ENCODE measurements at places on chromosomes 1 and 21.

DNA sequence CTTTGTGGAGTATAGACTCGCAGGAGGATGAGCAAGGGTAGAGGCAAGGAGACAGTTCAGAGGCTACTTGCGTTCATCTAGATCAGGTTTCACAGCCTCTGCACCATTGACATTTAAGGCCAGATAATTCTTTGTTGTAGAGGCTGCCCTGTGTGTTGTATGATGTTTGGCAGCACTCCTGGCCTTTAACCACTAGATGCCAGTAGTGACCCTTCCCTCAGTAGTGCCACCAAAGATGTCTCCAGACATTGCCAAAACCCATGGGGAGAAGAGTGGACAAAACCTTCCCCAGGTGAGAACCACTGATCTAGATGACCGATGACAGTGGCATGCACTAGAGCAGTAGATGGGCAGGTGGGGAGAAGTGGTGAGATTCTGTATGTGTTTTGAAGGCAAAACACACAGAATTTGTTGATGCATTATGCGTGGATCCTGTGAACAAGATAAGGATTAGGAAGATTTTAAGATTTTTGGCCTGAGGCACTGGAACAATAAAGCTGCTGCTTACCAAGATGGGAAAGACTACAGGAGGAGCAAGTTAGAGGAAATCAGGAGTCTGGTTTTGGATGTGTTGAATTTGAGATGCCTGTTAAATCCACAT lies 9.9 kb upstream of the COG2 start:
- DNase-seq, result no peak

DNA sequence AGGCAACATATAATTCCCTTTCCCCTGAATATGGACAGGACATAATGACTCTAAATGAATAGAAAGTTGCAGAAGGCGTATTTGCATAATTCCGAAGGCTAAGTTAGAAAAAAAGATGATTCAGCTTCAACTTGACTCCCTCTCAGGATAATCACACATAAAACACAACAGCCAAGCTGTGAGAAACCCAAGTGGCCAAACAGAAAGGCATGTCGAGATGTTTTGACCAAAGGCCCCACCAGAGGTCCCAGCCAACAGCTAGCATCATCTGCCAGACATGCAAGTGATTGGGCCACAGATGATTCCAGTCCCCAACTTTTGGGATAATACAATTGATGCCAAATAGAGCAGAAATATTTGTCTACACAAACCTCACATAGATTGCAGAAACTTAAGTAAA lies 444.9 kb downstream of the LTN1 start:
- no peak for DNase-seq

DNA sequence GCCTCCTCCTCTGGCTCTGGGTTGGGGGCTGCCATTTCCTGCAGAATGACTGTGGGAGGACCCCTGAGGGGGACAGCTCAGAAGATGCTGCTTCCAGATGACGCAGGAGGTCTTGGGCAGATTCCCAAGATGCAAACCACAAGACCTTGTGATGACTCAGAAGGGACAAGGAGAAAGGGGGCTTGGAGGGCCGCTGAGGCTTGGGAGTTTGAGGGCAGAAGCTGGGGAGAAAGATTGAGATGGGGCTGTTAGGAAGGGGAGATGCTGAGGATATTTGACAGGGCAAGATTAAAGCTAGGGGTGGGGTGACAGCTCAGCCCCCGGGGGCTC lies 7.5 kb downstream of the PTPRU start:
- DNase-seq, result no peak

- no peak for DNase-seq
Measured at GRCh38 chr1:165560883-165561656, 17.3 kb downstream of the LRRC52 start.

- no peak for DNase-seq
Measured at GRCh38 chr1:10897981-10898728, 101.7 kb upstream of the CASZ1 start.

DNA sequence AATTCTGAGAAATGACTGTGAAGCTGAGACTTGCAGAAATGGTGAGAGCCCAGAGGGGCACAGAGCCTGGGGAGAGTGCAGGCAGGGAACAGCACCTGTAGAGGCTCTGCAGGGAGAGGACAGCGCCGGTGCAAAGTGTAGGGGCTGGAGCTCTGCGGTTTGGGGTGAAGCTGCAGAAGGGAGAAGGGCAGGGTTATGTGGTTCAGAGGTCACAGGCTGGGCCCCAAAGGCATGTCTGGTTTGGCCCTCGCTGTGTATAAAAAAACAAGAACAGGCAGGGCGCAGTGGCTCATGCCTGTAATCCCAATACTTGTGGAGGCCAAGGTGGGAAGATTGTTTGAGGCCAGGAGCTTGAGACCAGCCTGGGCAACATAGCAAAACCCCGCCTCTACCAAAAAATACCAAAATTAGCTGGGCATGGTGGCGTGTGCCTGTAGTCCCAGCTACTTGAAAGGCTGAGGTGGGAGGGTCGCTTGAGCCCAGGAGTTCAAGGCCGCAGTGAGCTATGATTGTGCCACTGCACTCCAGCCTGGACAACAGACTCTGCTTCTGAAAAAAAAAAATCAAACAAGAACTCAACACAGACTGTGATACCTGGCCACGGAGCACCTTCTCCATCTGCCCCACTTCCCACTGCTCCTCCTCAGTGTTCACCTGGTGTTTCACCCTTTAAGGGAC lies 29.1 kb downstream of the SERINC2 start:
- DNase-seq, result no peak

DNA sequence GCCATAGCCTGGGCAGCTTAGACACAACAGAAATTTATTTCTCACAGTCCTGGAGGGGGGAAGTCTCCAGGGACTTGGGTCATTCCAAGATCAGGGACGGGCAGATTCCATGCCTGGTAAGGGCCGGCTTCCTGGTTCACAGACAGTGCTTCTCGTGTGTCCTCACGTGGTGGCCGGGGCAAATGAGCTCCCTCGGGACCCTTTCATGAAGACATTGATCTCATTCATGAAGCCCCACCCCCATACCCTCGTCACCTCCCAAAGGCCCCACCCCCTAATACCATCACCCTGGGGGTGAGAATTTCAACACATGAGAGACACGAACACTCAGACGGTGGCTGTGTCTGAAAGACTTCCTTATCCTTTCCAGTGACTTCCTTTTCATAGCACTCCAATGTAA lies 51.5 kb downstream of the ACOT7 start:
- no peak for DNase-seq

- no peak for DNase-seq
Measured at GRCh38 chr1:207510444-207510843, 14.5 kb downstream of the CR1 start.

- DNase-seq, result peak; percentile 5
Measured at GRCh38 chr1:10429868-10430215, 391 bp upstream of the CENPS start.

DNA sequence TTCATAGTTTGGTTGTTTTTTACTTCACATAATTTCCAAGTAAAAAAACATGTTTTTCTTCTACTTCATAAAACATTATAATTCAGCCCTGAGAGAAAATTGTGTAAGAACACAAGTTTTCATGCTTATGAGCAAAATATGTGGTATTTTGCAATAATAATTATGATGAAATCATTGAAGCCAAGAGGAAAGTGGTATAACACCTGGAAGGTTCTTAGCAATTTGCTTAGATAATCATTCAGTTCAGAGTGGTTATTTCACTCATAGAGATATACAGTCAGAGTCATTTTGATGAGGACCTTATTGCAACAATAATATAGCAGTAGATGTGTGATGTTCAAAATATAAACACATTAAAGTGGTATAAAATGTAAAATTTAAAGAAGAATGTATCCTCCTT lies 94.5 kb downstream of the PLPPR4 start:
- no peak for DNase-seq

DNA sequence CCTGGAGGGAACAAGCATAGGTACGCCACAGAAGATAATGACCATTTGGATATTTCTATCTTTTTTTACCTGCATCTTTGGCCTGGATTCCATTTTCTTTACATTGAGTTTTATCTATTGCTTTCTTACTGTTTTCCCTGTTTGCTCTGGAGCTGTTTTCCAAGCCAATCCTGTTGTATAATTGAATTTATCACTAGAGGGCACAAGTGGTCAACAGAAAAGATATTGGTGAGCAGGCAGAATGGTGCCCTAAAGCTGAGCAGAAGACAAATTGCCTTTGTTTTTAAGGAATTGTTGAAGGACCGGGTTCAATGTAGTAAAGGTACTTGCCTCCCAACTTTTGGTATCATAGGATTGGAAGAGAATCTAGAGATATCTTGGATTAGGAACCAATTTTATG lies 152.8 kb downstream of the PPP1R12B start:
- no peak for DNase-seq

DNA sequence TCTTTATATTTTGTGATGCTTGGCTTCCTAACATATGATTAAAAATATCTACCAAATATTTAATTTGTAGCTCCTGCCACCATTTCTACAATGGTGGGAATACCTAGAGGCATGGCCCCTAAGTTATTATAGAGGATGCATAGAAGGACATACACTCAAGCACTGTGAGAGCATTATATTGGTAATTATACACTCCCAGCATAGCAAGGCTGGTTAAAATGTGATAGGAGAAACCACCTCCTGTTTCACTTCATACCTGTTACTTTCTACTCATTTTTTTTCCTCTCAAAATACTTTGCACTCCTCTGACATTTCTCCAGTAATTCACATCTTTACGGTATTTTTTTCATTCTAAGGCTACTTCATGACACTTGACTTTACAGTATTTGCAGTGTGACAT lies 92.9 kb downstream of the HS2ST1 start:
- DNase-seq, result no peak

- DNase-seq, result no peak
Measured at GRCh38 chr1:19825298-19825697, 10.2 kb upstream of the RNF186 start.

- no peak for DNase-seq
Measured at GRCh38 chr1:110387048-110387754, 3.6 kb downstream of the SLC16A4 start.

- DNase-seq, result no peak
Measured at GRCh38 chr1:215963040-215963439, 395.9 kb downstream of the KCTD3 start.

GRCh38 chr1:228150461-228151179 lies 890 bp downstream of the GJC2 start:
- DNase-seq, result no peak

DNA sequence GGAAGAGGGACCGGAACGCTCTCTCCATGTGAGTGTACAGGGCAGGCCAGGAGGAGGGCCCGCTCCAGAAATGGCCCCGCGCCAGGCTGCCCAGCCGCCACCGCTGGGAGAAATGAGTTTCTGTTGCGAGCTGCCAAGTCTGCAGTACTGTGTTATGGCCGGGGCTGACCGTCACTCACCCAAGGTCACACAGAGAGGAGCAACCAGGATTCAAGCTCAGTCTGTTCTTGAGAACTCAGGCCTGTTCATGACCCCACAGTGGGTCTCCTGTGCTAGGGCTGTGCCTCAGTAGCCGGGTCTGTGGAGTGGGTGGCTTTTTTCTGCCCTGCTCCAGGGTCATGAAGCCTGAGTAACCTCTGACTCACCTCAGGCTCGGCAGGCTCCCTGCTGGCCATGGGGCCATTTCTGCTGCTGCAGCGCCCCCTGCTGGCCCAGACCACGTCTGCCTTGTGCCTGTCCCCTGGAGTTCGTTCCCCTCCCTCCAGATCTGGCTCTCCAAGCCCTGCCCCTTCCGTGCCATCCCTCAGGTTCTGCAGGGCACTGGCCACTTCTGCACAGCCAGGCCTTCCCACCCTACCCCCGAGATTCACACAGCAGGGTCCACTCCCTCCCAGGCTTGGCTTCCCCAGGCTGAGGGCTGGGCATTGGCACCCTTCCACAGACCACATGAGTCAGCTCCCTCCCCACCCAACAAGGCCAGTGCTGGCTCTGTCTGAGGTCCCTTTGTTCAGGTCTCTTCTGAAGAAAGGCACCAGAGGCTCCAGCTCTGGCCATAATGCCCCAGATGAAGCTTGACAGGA lies 51.8 kb downstream of the EDN2 start:
- DNase-seq, result peak; percentile 75

- DNase-seq, result no peak
Measured at GRCh38 chr1:231274119-231274825, 33.3 kb downstream of the GNPAT start.

DNA sequence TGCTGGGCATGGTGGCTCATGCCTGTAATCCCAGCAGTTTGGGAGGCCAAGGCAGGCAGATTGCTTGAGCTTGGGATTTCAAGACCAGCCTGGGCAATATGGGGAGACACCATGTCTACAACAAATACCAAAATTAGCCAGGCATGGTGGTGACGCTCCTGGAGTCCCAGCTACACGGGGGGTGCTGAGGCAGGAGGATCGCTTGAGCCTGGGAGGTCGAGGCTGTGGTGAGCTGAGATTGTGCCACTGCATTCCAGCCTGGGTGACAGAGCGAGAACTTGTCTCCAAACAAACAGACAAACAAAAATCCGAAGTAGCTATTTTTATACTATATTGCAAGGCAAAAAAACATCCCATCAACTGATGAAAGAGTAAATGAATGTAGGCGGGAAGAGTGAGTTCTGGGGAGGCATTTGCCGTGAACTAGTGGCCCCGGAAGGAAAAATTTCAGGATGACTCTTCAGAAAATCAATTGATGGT lies 40.6 kb downstream of the NCMAP start:
- no peak for DNase-seq

DNA sequence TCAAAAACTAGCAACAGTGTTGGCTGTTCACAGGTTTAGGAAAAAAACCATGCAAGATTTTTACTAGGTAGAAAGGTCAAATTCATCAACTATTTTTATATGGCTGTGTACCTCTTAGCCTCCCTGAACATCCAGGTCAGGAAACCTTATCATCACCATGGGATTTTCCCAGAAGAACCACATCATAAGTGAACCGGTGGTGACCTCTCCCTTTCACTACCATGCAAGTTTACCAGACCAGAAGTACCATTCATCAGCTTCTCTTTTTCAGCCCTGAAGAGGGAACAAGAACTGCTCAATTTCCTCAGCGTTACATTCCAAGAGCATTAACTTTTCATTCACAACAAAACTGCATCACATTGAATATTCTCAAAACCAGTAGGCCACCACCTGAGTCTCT lies 5.9 kb downstream of the SSBP3 start:
- no peak for DNase-seq

DNA sequence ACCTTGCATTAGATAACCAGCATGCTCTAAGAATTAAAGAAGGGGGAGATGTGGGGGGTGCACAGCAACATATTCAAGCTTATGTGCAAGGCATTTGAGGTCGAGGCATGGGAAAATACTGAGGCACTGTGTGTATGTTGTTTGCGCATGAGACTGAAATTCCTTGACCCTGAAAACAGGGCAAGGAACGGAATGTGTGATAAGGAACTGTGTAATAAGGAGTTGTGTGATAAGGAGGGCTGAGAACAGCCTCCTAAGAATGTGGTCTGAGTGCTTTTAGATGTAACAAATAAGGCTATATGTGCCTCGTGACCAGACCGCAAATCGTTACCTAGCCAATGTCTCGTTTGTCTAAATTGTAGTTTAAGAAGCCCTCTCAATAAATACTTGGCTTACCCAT lies 26.5 kb upstream of the ITLN1 start:
- no peak for DNase-seq

DNA sequence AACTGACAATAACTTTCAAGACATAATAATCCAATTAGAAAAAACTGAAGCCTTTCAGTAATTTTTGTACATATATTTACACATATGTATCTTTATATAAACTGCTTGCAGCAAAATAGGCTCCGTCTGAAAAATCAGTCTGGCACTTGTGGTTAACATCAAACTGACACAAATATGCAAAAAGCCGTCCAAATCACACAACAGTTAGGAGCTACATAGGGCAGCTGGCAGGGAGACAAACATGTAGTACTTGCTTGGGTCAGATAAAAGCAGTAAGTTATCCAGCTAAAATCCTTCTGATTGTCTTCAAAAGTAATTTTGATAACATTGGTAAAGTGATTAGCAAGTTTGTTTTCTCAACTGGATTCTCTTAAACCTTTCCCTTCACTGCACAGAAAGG lies 14.7 kb upstream of the GUCA2A start:
- DNase-seq, result no peak

- DNase-seq, result no peak
Measured at GRCh38 chr1:165576536-165576935, 32.7 kb downstream of the LRRC52 start.

Data from CD4-positive, alpha-beta T cell treated with Interferon alpha-2 for 1 hour (primary cell).